HS-27A (cell line): ENCODE measurements at places on chromosomes 6 and 20.

GRCh38 chr6:106072501-106073090 lies 13.5 kb upstream of the PRDM1 start:
- DNase-seq = no peak

GRCh38 chr6:92967362-92967761 lies 452.0 kb downstream of the EPHA7 start:
- no peak for DNase-seq

DNA sequence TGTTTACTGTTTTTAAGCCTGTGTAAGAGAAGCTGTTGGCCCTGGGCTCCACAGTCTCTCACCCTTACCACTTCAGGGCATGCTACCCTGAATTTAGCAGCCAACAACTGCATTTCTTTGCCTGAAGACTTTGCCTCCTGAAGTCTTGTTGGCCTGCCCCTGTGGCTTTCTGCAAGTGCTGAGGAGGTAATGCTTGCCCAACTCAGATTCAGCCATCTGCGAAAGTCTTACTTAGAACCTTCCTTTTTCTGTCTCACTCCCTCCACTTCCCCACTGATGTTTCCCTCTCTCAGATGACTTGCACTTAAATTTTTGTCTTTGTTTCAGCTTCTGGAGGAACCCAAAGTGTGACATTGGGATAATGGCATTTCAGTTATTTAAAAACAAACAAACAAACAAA lies 11.8 kb upstream of the IBTK start:
- DNase-seq = no peak

GRCh38 chr6:22149501-22150367 lies 147.1 kb downstream of the PRL start:
- DNase-seq = no peak

DNA sequence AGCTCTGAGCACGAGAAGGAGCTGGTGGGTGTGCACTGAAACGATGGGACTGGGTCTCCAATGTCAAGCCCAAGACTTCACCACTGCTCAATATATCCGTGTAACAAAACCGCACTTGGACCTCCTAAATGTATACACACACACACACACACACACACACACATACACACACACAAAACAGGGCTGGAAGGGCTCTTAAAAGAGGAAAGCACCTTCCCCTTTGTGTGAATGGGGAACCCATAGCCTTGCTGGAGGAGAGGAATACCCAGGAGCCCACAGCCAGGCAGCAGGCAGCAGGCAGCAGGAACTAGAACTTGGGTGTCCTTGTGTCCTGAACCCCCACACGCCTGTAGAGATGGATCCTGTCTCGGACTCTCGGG lies 29.8 kb downstream of the TGM2 start:
- no peak for DNase-seq

DNA sequence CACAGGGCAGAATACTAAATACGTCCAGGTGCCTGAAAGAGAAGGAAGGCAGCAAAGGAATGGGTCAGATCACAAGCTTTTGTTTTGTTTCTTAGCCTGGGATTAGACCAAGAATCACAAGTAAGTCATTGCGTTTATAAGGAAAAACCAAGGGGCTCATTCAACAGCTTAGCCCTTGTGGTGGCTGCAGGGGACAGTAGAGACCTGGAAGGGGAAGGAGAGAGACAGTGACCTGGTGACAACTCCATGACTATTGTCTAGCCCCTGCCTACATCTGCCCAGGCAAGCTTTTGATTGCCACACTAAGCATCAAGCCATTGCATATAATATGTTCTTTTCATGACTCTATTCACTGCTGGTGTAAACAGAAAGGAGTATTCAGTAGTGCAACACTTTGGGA lies 30.2 kb upstream of the TBC1D7 start:
- DNase-seq = no peak

DNA sequence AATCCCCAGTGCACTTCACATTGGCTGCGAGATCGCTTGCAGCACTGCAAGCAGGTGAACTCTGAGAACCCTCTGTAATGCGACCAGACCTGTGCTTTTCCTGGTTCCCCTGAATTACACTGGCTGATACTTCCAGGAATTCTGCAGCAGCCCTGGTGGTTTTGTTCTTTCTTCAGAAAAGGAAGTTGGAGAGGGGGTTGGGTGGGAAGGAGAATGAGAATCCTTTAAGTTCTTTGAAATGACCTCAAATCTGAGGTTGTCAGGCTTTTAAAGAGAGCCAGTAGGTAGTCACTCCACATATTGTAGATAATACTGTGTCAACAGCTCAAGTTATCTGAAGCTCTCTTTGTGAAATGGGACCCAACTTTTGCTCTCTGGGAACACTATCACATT lies 62.4 kb downstream of the GCNT2 start:
- DNase-seq = no peak

DNA sequence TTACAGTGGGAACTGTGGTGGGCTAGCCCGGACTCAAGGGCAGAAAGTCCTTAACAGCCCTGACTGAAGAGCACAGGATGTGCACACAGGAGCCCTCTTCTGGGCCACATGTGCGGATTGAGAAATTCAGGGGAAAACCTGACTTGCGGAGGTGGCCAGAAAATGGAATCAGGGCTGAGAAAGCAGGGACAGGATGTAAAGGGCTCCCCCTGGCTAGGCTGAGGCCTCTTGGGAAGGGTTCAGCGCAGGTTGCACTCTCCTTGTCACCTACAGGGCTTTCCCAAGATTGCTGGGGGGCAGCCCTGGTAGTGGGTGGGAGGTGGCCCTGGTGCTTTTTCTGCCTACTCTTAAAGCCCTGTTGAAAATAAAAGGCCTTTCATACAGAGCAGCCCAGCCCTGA lies 251.2 kb downstream of the SLC24A3 start:
- no peak for DNase-seq

DNA sequence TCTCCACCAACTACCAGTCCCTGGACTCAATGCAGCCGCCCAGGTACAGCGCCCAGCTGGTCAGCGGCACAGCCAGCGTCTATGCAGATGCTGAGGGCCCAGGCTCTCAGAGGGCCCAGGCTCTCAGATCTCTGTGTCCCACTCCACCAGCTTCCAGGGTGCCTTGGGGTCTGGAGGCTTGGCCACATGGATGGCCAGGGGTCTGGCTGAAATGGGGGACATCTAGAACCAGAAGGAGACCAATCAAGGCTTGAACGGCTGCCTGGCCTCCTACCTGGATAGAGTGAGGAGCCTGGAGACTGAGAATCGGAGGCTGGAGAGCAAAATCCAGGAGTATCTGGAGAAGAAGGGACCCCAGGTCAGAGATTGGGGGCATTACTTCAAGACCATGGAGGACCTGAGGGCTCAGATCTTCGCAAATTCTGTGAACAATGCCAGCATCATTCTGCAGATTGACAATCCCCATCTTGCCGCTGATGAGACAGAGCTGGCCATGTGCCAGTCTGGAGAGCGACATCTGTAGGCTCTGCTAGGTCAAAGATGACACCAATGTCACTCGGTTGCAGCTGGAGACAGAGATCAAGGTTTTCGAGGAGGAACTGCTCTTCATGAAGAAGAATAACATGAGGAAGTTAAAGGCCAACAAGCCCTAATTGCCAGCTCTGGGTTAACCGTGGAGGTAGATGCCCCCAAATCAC lies 44.1 kb upstream of the GRM4 start:
- DNase-seq = no peak

GRCh38 chr6:1689141-1689540 lies 79.4 kb downstream of the FOXC1 start:
- no peak for DNase-seq

DNA sequence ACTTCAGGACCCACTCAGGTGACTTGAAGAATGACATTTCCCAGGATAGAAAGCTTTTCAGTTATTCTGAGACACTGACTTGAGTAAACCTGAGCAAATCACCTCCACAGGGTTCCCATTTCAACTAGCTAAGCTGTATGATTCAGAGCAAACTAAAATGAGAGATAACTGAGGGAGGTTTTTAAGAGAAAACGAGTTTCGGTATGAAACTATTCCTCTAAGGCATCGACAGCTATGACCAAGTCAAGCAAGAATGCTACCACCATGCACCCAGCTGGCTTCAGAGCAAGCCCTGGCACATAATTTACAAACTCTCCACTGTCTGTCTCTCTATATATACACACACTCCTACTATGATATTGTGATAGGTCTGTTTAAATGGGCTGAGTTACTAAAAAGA lies 75.4 kb downstream of the PERP start:
- no peak for DNase-seq

GRCh38 chr6:40719671-40720374 lies 132.7 kb upstream of the LRFN2 start:
- no peak for DNase-seq

GRCh38 chr6:29355603-29356002 lies 13.1 kb downstream of the OR5V1 start:
- DNase-seq = no peak

GRCh38 chr20:13271977-13272975 lies 51.2 kb downstream of the ISM1 start:
- DNase-seq = no peak

- peak; percentile 54 for DNase-seq
Observed at GRCh38 chr6:159074120-159074684, 29.4 kb upstream of the TAGAP start.

DNA sequence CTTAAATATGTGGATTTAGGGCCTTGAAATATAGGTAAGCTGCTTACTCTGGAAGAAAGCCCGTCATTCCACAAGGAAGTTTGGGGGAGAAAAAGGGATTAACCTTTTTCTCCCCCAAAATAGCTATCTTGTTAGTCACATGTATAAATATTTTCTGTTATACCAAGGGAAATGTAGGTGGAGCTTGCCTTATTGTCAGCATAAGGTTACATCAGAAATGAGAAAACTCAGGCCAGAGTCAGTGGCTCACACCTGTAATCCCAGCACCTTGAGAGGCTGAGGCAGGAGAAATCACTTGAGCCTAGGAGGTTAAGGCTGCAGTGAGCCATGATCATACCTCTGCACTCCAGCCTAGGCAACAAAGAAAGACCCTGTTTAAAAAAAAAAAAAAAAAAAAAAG lies 129.9 kb downstream of the LRFN2 start:
- DNase-seq = no peak
